Coronary artery (tissue), 2 donors: ENCODE measurements at places on chromosomes 13 and 19.

- DNase-seq = no peak
These were observed 61.5 kb downstream of the COL4A1 start for GRCh38 chr13:110245416-110245899.

- no peak for DNase-seq
These were observed 65.9 kb upstream of the ZNF599 start for GRCh38 chr19:34838753-34839431.

DNA sequence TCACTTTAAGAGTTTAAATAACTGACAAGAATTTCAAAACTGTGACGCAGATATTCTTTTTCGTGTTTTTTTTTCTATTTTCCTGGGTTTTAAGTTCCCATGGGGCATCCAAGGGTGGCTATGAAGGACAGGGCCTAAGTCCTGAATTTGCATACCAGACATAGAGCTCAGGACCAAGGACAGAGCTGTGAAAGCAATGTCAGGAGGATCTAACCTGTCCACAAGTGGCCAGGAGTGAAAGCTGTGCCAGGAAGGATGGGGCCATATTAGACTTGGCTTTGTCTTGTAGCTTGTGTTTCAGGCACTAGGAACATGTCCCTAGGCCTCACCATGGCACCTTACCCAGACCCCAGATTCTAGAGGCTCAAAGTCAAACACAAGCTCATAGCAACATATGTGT lies 289.4 kb upstream of the MIR17HG start:
- DNase-seq = no peak

- DNase-seq = no peak
These were observed 11.4 kb downstream of the ZNF254 start for GRCh38 chr19:24098359-24098758.

GRCh38 chr19:1469255-1470054 lies 9.6 kb downstream of the C19orf25 start:
- DNase-seq = no peak

- DNase-seq = no peak
These were observed 9.8 kb downstream of the MCF2L start for GRCh38 chr13:112978561-112979405.

DNA sequence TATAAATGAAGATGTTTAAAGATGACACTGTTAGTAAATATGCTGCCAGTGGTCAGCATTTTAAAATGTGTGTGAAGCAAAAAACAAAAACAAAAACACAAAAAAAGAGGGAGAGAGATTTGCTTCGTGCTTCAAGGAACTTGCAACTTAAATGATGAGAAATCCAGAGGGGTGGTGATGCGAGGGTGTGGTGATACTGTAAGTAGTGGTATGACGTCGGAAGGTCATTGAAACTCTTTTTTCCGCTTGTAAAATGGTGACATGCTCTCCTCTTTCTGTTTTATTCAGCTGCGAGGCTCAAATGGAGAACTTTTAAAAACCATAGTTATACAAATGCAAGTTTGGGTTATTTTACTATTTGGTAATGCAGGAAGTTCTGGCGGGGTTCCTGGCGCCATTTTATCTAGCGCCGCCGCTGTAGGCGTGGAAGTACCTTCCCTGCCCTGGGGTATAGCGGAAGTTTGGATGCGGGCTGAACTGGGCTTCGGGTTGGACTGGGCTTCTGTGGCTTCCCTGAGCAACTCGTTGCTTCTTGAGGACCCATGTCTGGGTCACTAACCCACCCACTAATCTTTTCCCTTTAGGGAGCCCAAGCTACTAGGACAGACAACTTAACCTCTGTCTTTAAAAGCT lies 34.8 kb downstream of the DGKH start:
- DNase-seq = no peak

- no peak for DNase-seq
These were observed 46.7 kb upstream of the UBL3 start for GRCh38 chr13:29897102-29897501.

- DNase-seq = no peak
These were observed 5.8 kb upstream of the FCGRT start for GRCh38 chr19:49506575-49507105.
